ENCODE measurements at places on chromosomes 6 and 20.

DNA sequence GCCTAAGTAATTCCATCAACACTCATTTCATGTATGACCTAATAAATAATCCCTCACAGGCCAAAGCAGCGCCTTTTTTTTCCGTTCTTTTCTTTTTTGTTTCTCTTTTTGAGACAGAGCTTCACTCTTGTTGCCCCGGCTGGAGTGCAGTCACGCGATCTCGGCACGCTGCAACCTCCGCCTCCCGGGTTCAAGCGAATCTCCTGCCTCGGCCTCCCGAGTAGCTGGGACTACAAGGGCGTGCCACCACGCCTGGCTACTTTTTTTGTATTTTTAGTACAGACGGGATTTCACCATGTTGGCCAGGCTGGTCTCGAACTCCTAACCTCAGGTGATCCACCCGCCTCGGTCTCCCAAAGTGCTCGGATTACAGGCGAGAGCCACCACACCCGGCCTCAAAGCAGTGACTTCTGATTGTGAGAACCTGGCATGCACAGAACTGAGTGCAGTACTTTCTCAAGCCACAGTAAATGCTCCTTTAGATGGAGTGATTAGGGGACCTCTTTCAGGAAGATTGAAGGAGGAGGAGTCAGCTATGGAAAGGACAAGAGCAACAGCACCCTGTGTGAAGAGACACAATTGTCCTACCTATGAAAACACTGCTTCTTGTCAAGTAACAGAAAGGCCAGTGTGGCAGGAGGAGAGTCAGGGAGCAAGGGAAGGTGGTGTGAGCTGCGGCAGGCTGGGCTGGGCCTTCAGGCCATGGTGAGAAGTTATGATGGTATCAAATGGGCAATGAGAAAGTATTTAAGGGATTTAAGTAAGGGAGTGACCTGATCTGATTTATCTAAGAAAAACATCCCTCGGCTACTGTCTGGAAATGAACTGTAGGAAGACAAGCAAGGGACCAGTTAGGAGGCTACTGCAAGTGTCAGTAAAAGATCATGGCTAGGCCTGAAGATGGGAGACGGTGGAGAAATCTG lies 1.7 kb upstream of the SCAF8 start:
- DNase-seq = no peak

GRCh38 chr6:4817551-4817950 lies 41.3 kb downstream of the CDYL start:
- no peak for DNase-seq

DNA sequence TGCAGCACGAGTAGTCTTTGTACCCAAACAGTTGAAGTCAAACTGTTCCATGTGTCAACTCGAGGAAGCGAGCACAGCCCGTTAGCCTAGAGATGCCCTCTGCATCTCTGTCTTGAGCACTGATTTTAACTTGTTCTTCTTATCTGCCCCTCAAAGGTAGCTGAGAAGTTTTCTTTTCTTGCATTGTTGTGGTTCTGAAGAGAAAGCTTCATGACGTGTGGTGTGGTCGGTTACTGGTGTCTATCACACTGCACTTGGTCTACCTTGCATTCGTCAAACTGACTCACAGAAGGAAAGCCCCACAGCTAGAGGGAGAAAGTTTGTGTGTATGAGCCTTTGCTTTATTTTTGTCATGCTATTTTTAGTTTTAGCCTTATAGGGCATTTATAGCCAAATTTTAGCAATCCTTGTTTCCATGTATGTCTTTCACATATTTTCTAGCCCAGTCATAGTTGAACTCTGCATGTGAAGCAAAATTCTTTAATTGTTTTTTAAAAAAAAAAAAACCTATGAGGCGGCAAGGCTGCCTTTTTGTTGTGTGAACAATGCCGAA lies 115.1 kb downstream of the JAG1 start:
- DNase-seq = peak; percentile 26

DNA sequence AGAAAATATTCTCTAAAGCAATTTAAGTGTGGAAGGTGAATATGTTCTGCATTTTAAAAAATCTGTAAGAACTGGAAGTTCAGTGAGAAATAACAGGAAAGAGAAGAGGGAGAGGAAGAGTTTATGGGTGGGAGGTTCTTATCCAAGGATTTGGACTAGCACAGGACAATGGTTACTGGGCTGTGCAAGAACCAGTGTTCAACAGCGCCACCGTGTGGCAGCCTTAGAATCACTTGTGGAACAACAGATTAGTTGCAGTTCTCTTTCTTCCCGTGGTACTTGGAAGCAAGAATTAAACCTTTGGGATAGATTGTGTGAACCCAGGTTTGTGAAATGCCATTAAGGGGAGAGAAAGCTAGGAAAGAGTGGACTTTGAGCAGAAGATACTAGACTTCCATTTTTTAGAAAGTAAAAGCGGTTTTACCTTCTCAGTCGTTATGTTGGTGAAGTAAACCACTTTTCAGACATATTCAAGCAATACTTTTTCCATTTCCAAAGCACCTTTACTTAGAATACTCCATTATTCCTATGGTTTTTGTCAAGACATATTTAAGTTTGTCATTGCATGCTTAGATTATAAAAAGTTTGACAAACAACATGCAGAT lies 436.7 kb downstream of the RNF144B start:
- no peak for DNase-seq

GRCh38 chr6:5840734-5841390 lies 165.9 kb downstream of the NRN1 start:
- DNase-seq = no peak

- no peak for DNase-seq
These were observed 240.5 kb upstream of the MAN1A1 start for GRCh38 chr6:119590066-119590465.

GRCh38 chr6:19231878-19232561 lies 605.1 kb upstream of the ID4 start:
- no peak for DNase-seq

- DNase-seq = no peak
These were observed 170.6 kb downstream of the TASP1 start for GRCh38 chr20:13468166-13468565.

DNA sequence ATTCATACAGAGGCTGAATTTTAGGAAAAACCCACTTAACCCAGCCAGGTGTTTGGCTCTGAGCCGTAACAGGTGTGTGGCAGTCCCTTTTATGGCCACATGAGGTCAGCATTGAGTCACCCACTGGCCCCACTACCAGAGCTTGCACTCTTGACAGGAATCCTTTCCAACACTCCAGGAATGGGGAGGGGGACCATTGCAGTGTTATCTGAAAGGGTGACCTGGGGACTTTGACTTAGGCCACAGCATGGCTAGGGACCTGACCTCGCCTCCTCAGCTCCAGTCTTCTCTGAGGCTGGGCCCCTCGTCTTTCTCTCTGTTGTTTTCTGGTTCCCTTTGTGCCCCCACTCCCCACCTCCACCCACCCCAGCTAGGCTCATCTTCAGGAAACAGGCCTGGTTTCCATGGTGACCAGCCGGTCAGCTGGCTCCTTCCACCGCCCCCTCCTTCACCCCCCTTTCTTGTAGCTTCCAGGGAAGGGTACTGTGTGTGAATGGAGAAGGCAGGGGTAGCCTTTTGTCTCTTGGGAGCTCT lies 2.1 kb upstream of the TMEM151B start:
- DNase-seq = no peak

DNA sequence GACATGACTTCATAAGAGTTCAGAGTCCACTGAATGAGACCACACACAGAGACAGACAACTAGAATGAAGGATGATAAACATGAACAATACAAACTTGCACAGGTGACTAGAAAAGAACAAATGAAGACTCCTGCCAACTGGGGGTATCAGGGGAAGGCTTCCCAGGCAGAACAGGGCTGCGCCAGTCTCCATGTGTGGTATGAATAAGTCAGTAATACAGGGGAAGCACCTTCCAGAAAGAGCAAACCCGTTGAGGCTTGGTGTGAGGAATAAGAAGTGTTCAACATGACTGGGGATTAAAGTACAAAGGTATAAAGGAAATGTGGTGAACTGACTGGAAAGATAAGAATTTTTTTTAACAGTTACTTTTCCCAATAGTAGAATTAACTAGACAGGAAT lies 3.7 kb upstream of the SLC17A2 start:
- DNase-seq = no peak

DNA sequence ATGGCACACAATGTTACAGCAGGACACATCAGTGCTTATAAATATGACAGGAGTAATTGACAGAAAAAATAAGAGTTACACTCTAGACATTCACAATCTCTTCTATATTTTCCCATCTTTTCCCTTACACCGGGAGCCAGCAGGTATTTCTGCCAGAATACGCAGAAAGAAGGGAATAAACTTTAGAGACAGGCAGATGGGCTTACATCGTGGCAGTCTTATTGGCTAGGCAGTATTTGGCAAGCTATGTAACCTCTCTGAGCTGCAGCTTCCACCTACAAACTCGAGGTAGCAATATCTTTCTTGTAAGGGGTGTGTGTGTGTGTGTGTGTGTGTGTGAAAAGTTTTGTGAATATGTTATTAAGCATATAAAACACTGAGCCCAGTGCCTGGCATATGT lies 33.0 kb upstream of the TSHZ2 start:
- no peak for DNase-seq

DNA sequence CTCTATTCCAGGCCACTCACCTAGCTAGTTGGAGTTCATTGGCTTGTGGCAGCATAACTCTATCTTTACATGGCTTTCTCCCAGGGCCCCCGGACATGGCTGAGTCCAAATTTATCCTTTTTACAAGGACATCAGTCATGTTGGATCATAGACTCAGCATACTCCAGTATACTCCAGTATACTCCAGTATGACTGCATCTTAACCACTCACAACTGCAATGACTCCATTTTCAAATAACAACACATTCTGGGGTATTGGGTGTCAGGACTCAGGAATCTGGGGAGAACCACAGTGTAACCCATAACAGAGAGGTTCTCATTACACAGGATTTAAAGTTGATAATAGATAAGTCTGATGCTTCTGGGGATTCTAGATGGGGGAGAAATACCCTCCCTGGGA lies 53.8 kb upstream of the TSHZ2 start:
- no peak for DNase-seq

DNA sequence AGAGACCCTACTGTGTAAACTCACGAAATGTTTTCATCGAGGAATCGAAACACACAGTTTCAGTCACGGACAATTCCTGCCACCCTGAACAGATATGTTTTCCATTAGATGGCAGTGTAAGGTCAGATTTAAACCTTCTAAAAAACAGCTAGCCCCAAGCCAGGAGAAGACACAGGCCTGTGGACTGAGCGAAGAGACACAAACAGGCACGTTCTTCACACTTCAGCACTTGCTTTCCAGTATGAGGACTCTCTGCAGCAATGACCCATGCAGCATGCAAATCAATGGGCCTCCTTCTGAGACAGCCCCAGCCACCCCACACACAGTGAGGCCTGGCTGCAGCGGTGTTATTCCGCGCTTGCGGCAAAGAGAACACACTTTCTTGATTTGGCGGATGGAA lies 31.9 kb downstream of the HUS1B start:
- DNase-seq = no peak

DNA sequence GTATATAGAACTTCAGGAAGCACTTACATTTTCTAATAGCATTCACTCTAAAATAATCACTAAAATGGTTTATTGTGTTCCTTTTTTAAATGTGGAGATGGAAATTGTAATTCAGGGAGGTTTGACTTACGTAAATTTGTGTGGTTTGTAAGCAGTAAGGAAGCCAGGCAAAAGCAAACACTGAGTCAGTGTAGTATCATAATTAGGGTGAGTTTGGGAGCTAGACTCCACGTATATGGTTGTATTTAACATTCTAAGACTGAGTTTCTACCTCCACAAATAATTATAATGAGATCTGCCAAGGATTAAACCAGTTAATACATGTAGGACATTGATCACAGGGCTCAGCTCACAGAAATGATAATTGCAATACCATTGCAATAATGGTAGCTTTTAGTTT lies 425.5 kb downstream of the CBLN4 start:
- no peak for DNase-seq

GRCh38 chr6:116239256-116239655 lies 14.6 kb downstream of the TSPYL4 start:
- DNase-seq = no peak

DNA sequence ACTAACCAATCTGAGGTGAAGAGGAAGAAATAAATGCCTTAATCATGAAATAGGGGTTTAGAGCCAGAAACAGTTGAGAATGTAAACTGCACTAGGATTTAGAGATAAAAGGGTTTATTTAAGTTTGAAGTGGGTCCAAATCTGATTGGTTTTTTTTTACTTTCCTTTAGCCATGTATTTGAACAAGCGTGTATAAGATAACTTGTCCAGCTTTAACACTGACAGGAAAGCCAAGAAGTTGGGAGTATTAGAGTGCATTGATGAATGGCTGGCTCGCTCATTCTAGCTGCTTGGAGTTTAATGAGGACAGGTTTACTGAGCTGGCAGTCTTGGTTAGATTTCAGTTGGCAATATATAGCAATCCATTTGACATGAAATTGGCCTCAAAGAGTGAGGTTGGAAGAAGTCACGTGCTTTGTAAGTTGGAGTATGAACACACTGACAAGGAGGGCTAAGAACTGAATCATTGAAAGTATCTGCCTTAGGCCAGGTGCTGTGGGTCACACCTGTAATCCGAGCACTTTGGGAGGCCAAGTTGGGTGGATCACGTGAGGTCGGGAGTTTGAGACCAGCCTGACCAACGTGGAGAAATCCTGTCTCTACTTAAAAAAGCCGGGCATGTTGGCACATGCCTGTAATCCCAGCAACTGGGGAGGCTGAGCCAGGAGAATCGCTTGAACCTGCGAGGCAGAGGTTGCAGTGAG lies 13.7 kb downstream of the SRSF3 start:
- DNase-seq = no peak

DNA sequence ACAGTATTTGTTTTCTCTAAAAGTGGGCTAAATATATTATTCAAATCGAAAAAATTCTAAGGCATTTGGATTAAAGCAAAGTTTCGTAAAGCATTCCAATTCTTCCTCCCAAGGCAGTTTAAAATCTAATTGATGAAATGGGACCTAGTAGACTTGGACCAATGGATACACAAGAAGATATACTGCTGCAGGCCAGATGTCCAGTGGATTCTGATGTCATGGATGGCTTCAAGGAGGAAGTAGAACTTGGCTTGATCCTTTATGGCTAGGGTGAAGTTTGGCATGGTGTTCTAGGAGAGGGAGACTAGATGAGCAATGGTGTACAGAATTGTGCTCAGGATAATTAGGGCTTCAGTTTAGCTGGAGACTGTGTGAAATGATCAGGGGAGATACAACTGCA lies 559.5 kb upstream of the MMS22L start:
- no peak for DNase-seq

- DNase-seq = no peak
These were observed 310.6 kb downstream of the ZNF217 start for GRCh38 chr20:53283011-53283410.

Measured in stimulated activated CD8-positive, alpha-beta memory T cell treated with anti-CD3 and anti-CD28 coated beads, Interleukin-15, amount 100 ng/mL, for 4 hours (primary cell).